ENCODE measurements at places on chromosomes 7 and 10. TPM values are rescaled to one million over a fixed set of nuclear protein-coding genes. Genes with fewer than 3 reads are reported as not detected.
A peak's percentile ranks its signal among the peaks of the same experiment; 100 is the strongest.

GRCh38 chr7:106254525-106255116 lies 30.2 kb downstream of the NAMPT start:
- H3K4me1 ChIP-seq = no peaks in the 10 kb centered on the region
- no peak for DNase-seq
- H3K36me3 ChIP-seq = peaks cover 4% of the 10 kb centered on the region
- no peak overlapping the region for H3K4me3 ChIP-seq
- H3K27me3 ChIP-seq = no peaks in the 10 kb centered on the region

DNA sequence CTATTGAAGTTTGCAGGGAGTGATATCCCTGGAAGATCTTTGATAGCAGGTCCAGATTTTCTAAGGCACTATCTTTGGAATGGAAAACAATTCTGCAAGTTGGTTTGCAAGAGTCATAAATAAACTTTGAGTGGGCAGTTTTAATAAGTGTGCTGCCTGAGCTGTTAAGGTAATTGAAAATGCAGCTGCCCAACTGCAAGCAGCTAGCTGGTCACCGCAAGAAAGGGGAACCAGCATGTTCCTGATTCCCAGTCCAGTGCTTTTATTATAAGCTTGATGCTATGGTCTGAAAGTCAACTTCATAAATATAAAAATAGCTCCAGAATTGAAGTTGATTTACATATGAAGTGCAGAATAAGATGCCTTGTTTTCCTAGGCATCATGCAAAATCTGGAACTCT lies 308.4 kb downstream of the ZNF248 start:
- no peaks in the 10 kb centered on the region for H3K36me3 ChIP-seq
- H3K4me3 ChIP-seq = no peak overlapping the region
- H3K27ac ChIP-seq = no peak overlapping the region
- no peaks in the 10 kb centered on the region for H3K27me3 ChIP-seq
- H3K4me1 ChIP-seq = no peaks in the 10 kb centered on the region
- DNase-seq = no peak

PRF1 gene
- total RNA-seq = 1.00 TPM

DNA sequence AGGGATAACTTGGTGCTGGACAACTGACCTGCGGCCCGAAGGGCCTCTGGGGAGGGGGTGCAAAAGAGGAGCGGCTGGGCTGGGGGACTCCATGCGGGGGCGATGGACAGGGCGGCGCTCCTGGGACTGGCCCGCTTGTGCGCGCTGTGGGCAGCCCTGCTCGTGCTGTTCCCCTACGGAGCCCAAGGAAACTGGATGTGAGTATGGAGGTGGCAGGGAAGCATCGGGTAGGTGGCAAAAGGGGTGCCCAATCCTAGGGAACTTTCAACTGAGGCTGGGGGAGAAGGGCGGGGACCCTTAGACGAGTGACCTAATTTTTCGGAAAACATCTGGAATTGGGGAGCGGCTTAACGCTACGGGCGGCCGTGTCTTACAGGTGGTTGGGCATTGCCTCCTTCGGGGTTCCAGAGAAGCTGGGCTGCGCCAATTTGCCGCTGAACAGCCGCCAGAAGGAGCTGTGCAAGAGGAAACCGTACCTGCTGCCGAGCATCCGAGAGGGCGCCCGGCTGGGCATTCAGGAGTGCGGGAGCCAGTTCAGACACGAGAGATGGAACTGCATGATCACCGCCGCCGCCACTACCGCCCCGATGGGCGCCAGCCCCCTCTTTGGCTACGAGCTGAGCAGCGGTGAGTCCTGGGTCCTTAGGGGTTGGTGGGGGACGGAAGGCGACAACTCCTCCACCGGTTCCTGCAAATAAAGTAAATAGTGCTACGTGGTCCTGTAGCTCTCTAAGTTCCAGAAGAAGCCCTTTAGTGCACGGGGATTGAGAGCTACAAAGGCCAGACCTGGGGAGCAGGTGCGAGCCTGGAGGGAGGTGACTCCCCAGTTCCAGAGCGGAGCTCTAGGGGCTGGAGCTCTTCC lies 622 bp downstream of the WNT16 start:
- no peak for DNase-seq
- no peak overlapping the region for H3K27ac ChIP-seq
- H3K27me3 ChIP-seq = 0 out of 2 replicates have a peak, but pooled peaks cover 3% of the 10 kb centered on the region
- H3K4me3 ChIP-seq = no peak overlapping the region
- H3K4me1 ChIP-seq = peaks cover 4% of the 10 kb centered on the region

DNA sequence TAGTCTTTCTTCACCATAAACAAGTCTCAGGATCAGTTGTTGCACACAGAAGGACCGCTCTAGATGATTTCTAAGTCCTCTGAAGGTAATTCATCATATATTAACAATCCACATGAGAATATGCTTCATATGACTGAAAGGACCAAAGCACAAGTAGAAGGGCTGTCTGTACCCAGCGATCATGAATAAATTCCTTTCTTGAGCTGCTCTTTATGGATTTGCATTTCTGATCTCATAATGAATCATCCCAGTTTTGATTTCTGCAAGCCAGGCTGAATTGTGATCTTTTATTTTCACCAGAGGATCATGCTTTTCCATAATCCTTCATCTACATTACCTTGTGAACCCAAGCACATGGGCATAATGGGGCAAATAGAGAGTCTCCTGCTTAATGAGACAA lies 675.6 kb downstream of the MAGI2 start:
- H3K27me3 ChIP-seq = no peaks in the 10 kb centered on the region
- DNase-seq = no peak
- no peaks in the 10 kb centered on the region for H3K4me1 ChIP-seq
- no peaks in the 10 kb centered on the region for H3K36me3 ChIP-seq
- H3K4me3 ChIP-seq = no peak overlapping the region

GRCh38 chr7:17155529-17155928 lies 142.9 kb upstream of the AHR start:
- peaks cover 6% of the 10 kb centered on the region for H3K4me1 ChIP-seq
- H3K27me3 ChIP-seq = no peaks in the 10 kb centered on the region
- H3K27ac ChIP-seq = no peak overlapping the region
- no peak for DNase-seq

- no peak overlapping the region for H3K4me3 ChIP-seq
- no peak overlapping the region for H3K27ac ChIP-seq
- peaks cover 42% of the 10 kb centered on the region for H3K4me1 ChIP-seq
- no peaks in the 10 kb centered on the region for H3K27me3 ChIP-seq
- no peaks in the 10 kb centered on the region for H3K36me3 ChIP-seq
These were observed 29.2 kb downstream of the CALML5 start for GRCh38 chr10:5470062-5470751.

TMEM60 gene
- total RNA-seq = 26.9 TPM

- peaks cover 9% of the 10 kb centered on the region for H3K4me1 ChIP-seq
- H3K4me3 ChIP-seq = no peak overlapping the region
- no peak for DNase-seq
- H3K27ac ChIP-seq = no peak overlapping the region
- H3K36me3 ChIP-seq = peaks cover 63% of the 10 kb centered on the region
These were observed 48.0 kb downstream of the ZNF467 start for GRCh38 chr7:149725426-149725821.

PON1 gene
- not detected for total RNA-seq

- H3K36me3 ChIP-seq = no peaks in the 10 kb centered on the region
- peaks cover 3% of the 10 kb centered on the region for H3K27me3 ChIP-seq
- no peak for DNase-seq
- no peak overlapping the region for H3K27ac ChIP-seq
These were observed 165.4 kb downstream of the ADAM12 start for GRCh38 chr10:126222736-126223511.

EIF5AL1 gene
- 0.22 TPM for total RNA-seq

- DNase-seq = no peak
- peaks cover 5% of the 10 kb centered on the region for H3K27me3 ChIP-seq
- H3K36me3 ChIP-seq = no peaks in the 10 kb centered on the region
- H3K4me1 ChIP-seq = no peaks in the 10 kb centered on the region
These were observed 302.2 kb downstream of the RPS24 start for GRCh38 chr10:78335691-78336401.

DNA sequence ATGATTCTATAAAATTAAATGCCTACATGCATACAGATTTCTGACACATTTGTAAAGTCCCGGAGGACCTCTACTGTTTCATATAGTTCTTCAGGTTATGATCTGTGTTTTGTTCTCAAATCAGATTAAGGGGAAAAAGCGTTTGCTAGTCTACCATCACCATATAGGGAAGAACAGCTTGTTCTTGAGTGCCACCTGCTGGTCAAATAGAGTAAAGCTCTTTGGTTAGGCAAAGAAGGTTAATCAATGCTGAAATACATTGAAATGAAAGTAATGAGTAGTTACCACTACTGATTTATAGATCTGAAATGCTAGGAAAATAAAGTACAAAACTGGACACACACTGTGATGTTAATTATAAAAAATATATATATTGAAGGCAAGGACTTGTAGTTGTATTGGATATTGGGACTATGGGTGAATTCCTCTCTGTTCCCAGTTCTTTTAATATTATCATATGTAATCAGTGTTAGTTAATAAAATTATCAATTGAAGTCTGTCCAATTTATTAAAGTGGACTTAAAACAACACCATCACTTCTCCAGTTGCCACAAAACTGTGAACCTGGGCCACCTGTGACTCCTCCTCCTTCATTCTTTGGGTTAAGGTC lies 72.6 kb upstream of the PDLIM1 start:
- peak; percentile 71 for DNase-seq
- no peak overlapping the region for H3K4me3 ChIP-seq
- H3K27me3 ChIP-seq = no peaks in the 10 kb centered on the region
- H3K27ac ChIP-seq = no peak overlapping the region
- peaks cover 6% of the 10 kb centered on the region for H3K36me3 ChIP-seq

- no peak for DNase-seq
- no peak overlapping the region for H3K27ac ChIP-seq
- H3K27me3 ChIP-seq = no peaks in the 10 kb centered on the region
- no peaks in the 10 kb centered on the region for H3K36me3 ChIP-seq
- H3K4me1 ChIP-seq = no peaks in the 10 kb centered on the region
- H3K4me3 ChIP-seq = no peak overlapping the region
These were observed 35.5 kb downstream of the ADRA2A start for GRCh38 chr10:111112333-111112732.

DNA sequence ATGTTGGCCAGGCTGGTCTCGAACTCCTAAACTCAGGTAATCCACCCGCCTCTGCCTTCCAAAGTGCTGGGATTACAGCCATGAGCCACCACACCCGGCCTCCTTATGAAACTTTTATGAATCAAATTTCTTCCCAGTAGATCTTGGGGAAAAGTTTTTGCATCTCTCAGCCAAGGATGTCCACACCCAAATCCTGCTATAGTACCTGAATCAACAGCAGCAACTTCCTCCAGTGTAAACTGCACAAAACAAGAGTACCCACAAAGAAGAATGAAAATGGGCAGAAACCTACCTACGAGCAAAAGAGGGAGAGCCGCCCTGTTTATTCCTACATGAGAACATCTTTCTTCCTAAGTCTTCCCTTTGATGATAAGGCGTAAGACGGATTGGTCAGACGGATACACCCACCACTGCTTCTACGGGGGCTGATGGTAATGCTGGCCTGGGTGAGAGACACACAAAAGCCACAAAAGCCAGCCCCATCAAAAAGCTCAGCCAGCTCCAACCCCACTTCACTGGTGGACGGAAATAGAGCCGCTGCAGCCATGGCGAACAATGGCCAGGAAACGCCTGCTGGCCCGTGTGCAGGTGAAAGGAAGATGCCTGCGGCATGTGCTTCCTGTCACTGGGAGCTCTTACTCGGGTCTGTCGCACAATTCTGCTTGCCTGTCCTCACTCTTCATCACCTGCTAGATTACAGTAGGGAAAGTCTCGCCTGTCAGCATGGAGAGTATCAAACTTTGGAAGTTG lies 10.4 kb downstream of the JCAD start:
- peaks cover 10% of the 10 kb centered on the region for H3K4me1 ChIP-seq
- no peaks in the 10 kb centered on the region for H3K36me3 ChIP-seq

- H3K36me3 ChIP-seq = no peaks in the 10 kb centered on the region
- H3K27ac ChIP-seq = no peak overlapping the region
- H3K4me1 ChIP-seq = no peaks in the 10 kb centered on the region
These were observed 223.7 kb downstream of the LHFPL3 start for GRCh38 chr7:104552102-104552501.

DNA sequence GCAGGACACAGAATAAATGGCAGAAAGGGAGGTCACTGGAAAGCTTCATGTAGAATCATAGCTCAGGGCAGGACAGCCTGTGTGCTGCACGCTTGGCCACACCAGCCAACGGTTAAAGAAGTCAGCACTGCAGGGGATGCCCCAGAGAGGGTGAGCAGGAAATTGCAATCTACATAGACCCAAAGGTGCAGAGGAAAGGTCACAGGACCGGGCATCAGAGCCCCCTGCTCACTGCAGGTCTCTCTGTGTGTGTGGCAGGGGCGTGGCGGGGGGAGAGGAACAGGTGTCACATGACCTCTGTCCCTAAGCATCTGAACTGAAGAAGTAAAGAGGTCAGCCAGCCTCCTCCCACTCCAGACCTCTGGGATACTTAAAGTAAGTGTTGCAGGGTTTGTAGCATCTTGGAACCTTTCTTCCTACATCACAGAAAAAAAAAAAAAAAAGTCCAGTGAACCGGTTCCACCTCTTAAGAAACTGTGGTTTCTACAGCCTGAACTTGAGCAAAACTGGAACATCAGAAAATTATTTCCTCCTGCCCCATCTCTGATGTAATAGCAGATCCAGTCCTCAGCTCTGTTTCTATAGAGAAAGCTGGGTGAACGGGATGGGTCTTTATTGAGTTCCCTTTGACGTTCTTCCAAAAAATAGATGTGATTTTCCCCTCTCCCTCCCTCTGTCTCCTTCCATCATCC lies 64.3 kb downstream of the RGS10 start:
- no peak overlapping the region for H3K4me3 ChIP-seq
- H3K27ac ChIP-seq = no peak overlapping the region
- no peaks in the 10 kb centered on the region for H3K36me3 ChIP-seq
- DNase-seq = no peak
- H3K4me1 ChIP-seq = no peaks in the 10 kb centered on the region

OR2A12 gene
- not detected for total RNA-seq

LLCFC1 gene
- not detected for total RNA-seq

- DNase-seq = peak; percentile 16
- no peaks in the 10 kb centered on the region for H3K27me3 ChIP-seq
- H3K4me1 ChIP-seq = no peaks in the 10 kb centered on the region
- no peak overlapping the region for H3K4me3 ChIP-seq
- no peaks in the 10 kb centered on the region for H3K36me3 ChIP-seq
These were observed 147.7 kb upstream of the BMPER start for GRCh38 chr7:33757563-33758165.

DIP2C gene
- 2.7 TPM for total RNA-seq

DNA sequence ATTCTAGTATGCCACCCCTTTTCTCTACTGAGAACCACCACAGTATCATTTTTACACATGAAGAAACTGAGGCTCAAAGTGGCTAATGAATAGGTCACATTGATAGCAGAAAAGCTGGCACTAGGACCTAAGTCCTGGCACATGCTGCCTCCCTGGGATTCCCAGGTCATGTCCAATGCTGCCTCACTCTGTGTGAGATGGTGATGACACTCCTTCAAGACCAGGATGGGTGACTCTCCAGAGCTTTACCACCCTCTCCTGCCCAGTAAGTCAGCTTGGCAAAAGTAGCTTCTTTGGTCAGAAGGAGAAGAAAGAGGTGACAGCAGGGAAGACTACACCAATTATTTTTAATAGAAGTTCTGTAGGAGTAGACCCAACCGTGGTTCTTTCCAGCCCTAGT lies 13.3 kb upstream of the AKR1B10 start:
- H3K4me1 ChIP-seq = no peaks in the 10 kb centered on the region
- no peak overlapping the region for H3K4me3 ChIP-seq
- no peak for DNase-seq
- no peak overlapping the region for H3K27ac ChIP-seq
- H3K36me3 ChIP-seq = no peaks in the 10 kb centered on the region
- H3K27me3 ChIP-seq = peaks cover 2% of the 10 kb centered on the region

GRCh38 chr10:114262496-114262895 lies 23.4 kb downstream of the VWA2 start:
- H3K36me3 ChIP-seq = no peaks in the 10 kb centered on the region
- no peaks in the 10 kb centered on the region for H3K27me3 ChIP-seq
- H3K27ac ChIP-seq = no peak overlapping the region
- H3K4me3 ChIP-seq = no peak overlapping the region
- no peaks in the 10 kb centered on the region for H3K4me1 ChIP-seq

GRCh38 chr7:128733278-128733645 lies 5.9 kb upstream of the CALU start:
- peaks cover 15% of the 10 kb centered on the region for H3K4me1 ChIP-seq
- DNase-seq = no peak
- no peaks in the 10 kb centered on the region for H3K36me3 ChIP-seq

TMEM196 gene
- not detected for total RNA-seq
